Mammary microvascular endothelial cell (primary cell): ENCODE measurements at places on chromosomes 12 and 14. TPM values are rescaled to one million over a fixed set of nuclear protein-coding genes. Genes with fewer than 3 reads are reported as not detected.

The BCL7A gene
- total RNA-seq, result 6.2 and 6.3 TPM in 2 replicates

The FICD gene
- total RNA-seq, result 4.7 and 5.6 TPM in 2 replicates

The C14orf39 gene
- not detected in 2 replicates for total RNA-seq

The ASIC1 gene
- 0.25 and 1.9 TPM in 2 replicates for total RNA-seq

The FOXG1 gene
- total RNA-seq, result under 0.01 TPM in 1 of 2 replicates, not detected in the other

The PHLDA1 gene
- total RNA-seq, result 29.4 and 30.2 TPM in 2 replicates

The NYNRIN gene
- 4.8 and 5.5 TPM in 2 replicates for total RNA-seq

The PLA2G1B gene
- total RNA-seq, result not detected in 2 replicates

The CMA1 gene
- total RNA-seq, result not detected in 2 replicates

The GPR84 gene
- total RNA-seq, result not detected in 2 replicates

The B4GALNT3 gene
- 0.13 TPM in 1 of 2 replicates, not detected in the other for total RNA-seq

The C14orf132 gene
- total RNA-seq, result 1.9 and 2.2 TPM in 2 replicates

The RNF212B gene
- total RNA-seq, result not detected in 2 replicates

The OTOGL gene
- 0.10 and 0.27 TPM in 2 replicates for total RNA-seq
